ENCODE measurements at places on chromosomes 12 and 14.

- DNase-seq, result no peak
Observed at GRCh38 chr14:85687456-85687855, 157.5 kb downstream of the FLRT2 start.

- DNase-seq, result no peak
Observed at GRCh38 chr12:25788707-25789442, 169.6 kb upstream of the RASSF8 start.

GRCh38 chr14:104095426-104096310 is 10.2 kb downstream of the ASPG start:
- DNase-seq, result no peak

DNA sequence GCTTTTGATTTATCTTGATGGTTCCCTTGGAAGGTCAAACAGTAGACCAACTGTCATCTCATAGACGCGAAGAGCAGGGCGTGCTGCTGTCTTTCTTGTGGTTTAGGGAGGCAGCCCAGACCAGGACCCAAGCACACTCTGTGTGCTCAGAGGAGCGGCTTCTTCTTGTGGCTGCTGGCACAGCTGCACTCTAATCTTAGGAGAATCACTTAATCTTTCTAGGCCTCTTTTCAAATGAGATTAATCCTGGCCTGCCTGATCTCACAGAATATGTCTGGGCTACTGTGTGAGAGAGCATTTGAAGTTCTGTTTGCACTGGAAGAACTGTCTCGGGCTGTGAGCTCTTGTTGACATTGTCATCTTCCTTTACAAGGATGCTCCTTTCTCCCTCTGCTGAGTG is 60.0 kb upstream of the TRAF3 start:
- no peak for DNase-seq

- DNase-seq, result no peak
Observed at GRCh38 chr12:60176891-60177290, 581.1 kb downstream of the SLC16A7 start.

DNA sequence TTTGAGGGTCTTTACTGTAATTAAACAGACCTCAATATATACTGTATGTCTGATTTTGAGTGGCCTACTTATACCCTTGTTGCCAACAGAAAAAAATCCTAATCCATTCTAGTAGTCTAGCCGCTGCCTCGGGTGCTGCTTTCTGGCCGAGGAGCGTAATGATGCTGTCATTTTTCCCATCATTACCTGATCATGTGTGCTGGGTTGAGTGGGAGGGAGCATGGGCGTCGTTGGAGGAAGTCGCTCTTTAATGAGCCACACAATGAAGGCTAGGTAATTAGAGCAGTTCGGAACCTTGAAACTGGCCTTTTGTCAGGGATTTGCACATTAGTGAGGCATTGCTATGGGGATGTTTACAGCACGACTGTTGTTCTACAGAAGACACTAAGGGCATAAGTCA is 76.1 kb upstream of the RFX4 start:
- DNase-seq, result no peak

- no peak for DNase-seq
Observed at GRCh38 chr14:77691259-77691658, 16.6 kb downstream of the ALKBH1 start.

DNA sequence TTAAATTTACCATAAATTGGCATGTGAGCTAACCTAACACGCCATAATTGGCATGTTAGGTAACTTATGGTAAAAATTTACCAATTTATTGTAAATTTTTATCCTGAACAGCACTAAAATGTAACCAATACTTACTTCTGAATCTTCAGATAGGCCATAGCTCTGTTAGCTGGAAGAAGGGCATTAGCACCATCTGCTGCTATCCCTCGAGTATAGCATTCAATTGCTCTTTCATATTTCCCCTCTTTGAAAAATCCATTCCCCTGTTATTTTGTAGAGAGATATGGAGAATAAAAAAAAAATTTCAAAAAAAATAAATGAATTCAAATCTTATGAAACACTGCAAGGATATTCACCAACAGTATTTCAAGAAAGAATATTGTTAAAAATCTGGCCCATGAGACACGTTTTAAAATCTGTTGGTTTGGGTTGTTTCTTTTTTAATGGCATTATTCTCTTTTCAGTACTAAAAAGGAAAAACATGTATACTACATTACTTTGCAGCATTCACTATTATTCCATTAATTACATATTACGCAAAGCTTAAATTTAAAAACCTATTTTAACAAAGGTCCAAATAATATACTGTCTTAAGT is 19.1 kb downstream of the RPAP3 start:
- no peak for DNase-seq

DNA sequence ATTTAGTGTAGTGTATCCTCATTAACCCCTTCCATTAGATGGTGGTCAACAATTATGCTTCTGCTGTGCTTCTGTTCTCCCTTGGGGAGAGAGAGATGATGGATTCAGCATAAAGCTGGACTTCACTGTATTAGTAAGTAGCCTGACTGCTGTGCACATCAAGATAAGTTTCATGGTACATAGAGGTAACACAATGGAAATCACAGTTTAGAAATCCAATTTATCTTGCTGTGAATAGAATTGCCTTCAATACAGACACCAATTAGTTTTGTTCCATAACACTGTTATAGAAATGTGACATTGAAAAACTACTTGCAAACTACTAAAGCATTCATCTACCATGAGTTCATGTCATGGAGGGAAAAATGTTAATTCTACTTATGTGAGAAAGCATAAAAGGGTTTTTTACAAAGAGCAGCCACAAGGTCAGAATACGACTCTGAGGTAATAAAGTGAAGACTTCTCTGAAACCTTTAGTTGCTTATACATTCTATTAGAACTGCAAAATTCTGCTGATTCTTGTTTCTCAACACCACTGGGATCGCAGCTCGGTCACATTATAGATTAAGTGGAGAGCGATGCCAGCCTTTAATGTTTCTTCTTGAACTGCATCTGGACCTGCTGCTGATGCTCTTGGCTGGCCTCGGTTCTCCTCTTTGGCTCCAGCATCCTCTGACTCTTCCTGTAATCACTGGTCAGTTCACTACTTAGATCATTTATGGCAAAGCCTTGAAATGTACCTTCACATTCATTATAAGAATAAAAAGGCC is 190.8 kb downstream of the ATP23 start:
- DNase-seq, result no peak

DNA sequence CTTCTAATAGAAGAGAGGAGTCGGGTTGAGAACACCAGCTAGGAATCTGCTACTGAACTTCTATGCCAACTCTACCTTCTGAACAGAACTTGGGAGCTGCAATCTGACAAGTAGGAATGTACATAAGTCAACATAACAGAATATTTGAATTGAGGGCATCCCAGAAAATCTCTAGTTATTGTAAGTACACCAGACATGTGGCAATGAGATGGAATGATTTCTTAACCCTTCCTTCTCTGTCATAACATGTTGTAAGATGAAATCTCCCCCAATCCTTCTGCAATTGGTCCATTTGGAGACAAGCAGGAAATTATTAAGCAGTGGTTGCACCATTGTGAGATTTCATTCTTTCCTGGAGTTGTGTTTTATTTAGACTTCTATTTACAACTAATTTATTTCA is 68.7 kb upstream of the TMPO start:
- no peak for DNase-seq

- DNase-seq, result no peak
Observed at GRCh38 chr12:59268295-59268809, 327.5 kb upstream of the SLC16A7 start.

GRCh38 chr12:82886671-82887340 is 200.1 kb downstream of the TMTC2 start:
- no peak for DNase-seq

- no peak for DNase-seq
Observed at GRCh38 chr12:53869500-53869899, 69.1 kb upstream of the HOXC13 start.

- DNase-seq, result no peak
Observed at GRCh38 chr14:84024231-84024820, 1505.6 kb upstream of the FLRT2 start.

- DNase-seq, result no peak
Observed at GRCh38 chr12:110310763-110311162, 29.7 kb downstream of the ATP2A2 start.

- DNase-seq, result no peak
Observed at GRCh38 chr14:50961605-50962221, 17.4 kb upstream of the PYGL start.

- DNase-seq, result no peak
Observed at GRCh38 chr12:46661110-46661845, 164.5 kb downstream of the SLC38A4 start.

- no peak for DNase-seq
Observed at GRCh38 chr14:33376510-33376909, 437.8 kb downstream of the NPAS3 start.

- DNase-seq, result no peak
Observed at GRCh38 chr12:6033546-6033945, 88.5 kb upstream of the ANO2 start.

GRCh38 chr14:76767681-76768656 is 6.7 kb downstream of the VASH1 start:
- DNase-seq, result peak; percentile 78

- no peak for DNase-seq
Observed at GRCh38 chr12:130916241-130916911, 37.3 kb upstream of the ADGRD1 start.

DNA sequence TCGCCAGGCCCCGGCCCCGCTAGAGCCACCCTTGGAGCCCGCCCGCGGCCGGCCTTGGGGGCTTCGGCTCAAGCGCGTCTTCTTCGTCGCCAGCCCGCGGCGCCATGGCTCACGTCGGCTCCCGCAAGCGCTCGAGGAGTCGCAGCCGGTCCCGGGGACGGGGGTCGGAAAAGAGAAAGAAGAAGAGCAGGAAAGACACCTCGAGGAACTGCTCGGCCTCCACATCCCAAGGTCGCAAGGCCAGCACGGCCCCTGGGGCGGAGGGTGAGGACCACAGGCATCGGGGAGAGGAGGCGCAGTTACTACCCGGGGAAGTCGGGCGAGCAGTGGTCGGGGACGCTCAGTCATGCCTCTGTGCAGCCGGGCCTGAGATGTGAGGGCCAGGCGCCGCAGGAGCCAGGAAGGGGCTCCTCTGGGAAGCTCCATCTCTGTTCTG is 573 bp downstream of the ARL6IP4 start:
- no peak for DNase-seq

DNA sequence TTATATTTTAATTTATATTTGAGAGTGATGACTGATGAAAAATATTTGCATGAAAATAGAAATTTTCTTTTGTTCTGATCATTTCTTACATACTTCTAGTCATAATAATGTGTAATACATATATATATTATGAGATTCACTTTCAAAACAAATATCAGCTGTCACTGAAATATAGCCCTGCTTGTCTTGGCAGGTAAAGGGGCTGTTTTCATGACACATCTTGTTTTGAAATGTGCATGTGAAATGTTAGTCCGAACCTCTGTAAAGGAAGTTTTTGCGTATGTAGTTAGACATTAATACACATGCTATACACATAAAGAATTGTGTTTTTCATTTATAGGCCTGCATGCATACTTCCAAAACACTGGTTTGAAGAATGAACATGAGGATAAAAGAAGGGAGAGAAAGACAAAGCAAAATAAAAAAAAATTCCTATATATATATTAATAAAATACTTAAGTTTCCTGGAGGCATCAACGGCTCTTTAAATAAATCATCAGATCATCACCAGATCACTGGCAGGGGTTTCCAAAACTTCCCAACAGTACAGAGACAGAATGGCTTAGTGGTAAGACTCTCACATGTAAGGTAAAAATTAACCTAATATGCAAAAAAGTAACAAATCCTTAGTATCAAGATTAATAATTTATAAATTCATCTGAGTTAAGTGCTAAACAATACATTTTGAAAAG is 60.1 kb downstream of the SEL1L start:
- DNase-seq, result no peak

GRCh38 chr12:116813271-116814041 is 67.8 kb downstream of the HRK start:
- DNase-seq, result no peak

DNA sequence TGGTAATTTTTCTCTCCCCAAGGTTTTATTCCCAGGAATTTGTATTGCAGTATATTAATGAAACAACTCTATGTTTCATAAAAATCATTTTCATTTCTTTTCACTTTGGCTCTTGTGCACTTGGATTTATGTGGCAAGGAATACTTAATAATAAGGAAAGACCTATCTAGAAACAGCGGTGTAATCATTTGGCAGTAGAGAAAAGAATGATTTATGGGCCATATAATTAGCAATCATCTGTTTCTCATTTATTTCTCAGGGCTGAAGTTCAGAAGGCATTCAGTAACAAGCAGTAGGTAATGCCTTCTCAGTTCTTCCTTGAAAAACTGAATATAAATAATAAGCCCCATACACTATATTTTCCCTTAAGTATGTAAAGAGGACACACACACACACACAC is 172.6 kb downstream of the ANO4 start:
- no peak for DNase-seq

DNA sequence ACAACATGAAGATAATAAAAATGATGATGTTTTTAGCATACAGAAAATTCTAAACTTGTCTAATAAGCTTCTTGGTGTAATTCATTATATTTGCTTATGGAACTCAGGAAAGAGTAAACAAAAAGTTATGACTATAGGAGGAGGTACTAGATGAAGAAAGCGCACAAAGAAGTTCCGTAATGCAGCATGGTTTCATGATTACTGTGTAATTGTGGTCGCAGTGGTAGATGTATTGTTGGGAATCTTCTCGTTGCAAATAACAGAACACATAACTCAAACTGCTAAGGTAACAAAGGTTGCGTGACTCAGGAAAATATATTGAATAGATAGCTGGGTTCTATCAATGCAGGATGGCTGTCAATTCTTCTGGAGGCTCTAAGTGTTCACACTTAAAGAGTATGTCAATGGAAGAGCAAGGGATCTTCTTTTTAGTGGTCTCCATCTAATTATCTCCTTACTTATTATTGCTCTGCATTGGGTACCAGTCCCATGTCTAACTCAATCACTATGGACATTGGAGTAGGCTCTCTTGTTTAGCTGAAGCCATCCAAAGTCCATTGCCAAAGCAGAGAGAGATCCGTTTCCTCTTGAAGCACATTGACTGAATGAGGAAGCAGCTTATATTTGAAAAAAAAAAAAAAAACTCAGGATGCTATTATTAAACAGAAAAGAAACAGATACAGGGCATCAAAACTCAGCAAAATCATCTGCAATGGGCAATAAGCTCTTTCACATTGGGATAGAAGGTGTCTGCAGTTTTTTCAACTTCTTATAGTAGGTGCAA is 283.4 kb upstream of the ATP2B1 start:
- DNase-seq, result no peak

- DNase-seq, result no peak
Observed at GRCh38 chr12:3789838-3790237, 36.9 kb upstream of the CRACR2A start.

GRCh38 chr12:121958541-121959240 is 40.3 kb downstream of the CFAP251 start:
- no peak for DNase-seq

GRCh38 chr12:59500335-59500734 is 95.5 kb upstream of the SLC16A7 start:
- no peak for DNase-seq

DNA sequence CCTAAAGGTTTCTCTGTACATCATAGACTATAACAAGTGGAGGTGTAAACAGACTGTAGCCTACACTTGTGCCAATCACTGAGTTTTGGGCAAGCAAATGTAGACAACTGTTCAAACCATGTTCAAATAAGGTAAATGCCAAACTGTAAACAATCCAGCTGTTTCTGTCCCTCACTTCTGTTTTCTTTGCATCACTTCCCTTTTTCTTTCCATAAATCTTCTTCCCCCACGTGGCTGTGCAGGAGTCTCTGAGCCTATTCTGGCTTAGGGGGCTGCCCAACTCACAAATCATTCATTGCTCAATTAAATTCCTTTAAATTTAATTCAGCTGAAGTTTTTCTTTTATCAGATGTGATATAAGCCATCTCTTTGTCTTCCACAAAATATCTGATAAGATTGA is 65.1 kb upstream of the CPM start:
- no peak for DNase-seq

- DNase-seq, result no peak
Observed at GRCh38 chr12:127054531-127054930, 1212.4 kb upstream of the TMEM132C start.

All from effector CD4-positive, alpha-beta T cell (primary cell).